ENCODE measurements at places on chromosomes 2 and 18. TPM values are rescaled to one million over a fixed set of nuclear protein-coding genes. Genes with fewer than 3 reads are reported as not detected.

Gene RIF1
- total RNA-seq: 23.0 TPM

Gene PDE11A
- total RNA-seq: not detected

Gene TBC1D8
- total RNA-seq: 29.6 TPM

Gene CPO
- total RNA-seq: not detected

GRCh38 chr2:237316339-237316738, 97.6 kb downstream of the COL6A3 start:
- H3K4me1 ChIP-seq: peaks cover 18% of the 10 kb centered on the region
- no peaks in the 10 kb centered on the region for H3K27me3 ChIP-seq
- no peak overlapping the region for H3K4me3 ChIP-seq
- no peak for DNase-seq
- H3K36me3 ChIP-seq: no peaks in the 10 kb centered on the region

- peaks cover 22% of the 10 kb centered on the region for H3K4me1 ChIP-seq
- peak overlapping the region; percentile 80 for H3K27ac ChIP-seq
- no peak for DNase-seq
These were observed 176.4 kb downstream of the AGAP1 start for GRCh38 chr2:235669983-235670962.

- H3K27ac ChIP-seq: no peak overlapping the region
- DNase-seq: no peak
- peaks cover 4% of the 10 kb centered on the region for H3K4me1 ChIP-seq
- H3K4me3 ChIP-seq: no peak overlapping the region
These were observed 17.2 kb downstream of the IFIH1 start for GRCh38 chr2:162301151-162301804.

GRCh38 chr18:26709897-26710296, 155.6 kb downstream of the AQP4 start:
- H3K36me3 ChIP-seq: no peaks in the 10 kb centered on the region
- H3K27ac ChIP-seq: no peak overlapping the region
- no peak for DNase-seq
- no peaks in the 10 kb centered on the region for H3K27me3 ChIP-seq

- no peak for DNase-seq
- H3K4me1 ChIP-seq: no peaks in the 10 kb centered on the region
- no peak overlapping the region for H3K27ac ChIP-seq
- H3K36me3 ChIP-seq: no peaks in the 10 kb centered on the region
- no peaks in the 10 kb centered on the region for H3K27me3 ChIP-seq
These were observed 188.9 kb downstream of the LDLRAD4 start for GRCh38 chr18:13407484-13407883.

GRCh38 chr2:17708501-17708900, 45.1 kb downstream of the SMC6 start:
- no peak overlapping the region for H3K4me3 ChIP-seq
- no peaks in the 10 kb centered on the region for H3K4me1 ChIP-seq
- no peak overlapping the region for H3K27ac ChIP-seq
- peaks cover 98% of the 10 kb centered on the region for H3K36me3 ChIP-seq
- H3K27me3 ChIP-seq: no peaks in the 10 kb centered on the region

- peaks cover 32% of the 10 kb centered on the region for H3K4me1 ChIP-seq
- H3K27ac ChIP-seq: peak within 1 kb of the TSS; percentile 61
- H3K36me3 ChIP-seq: no peaks in the 10 kb centered on the region
- H3K27me3 ChIP-seq: no peaks in the 10 kb centered on the region
- H3K4me3 ChIP-seq: peak within 1 kb of the TSS; percentile 56
These were observed at the start of gene SP5 for GRCh38 chr2:170715062-170715931. SP5 (plus strand) TSS chr2:170715337; CDS start chr2:170715513, 176 bp downstream.

DNA sequence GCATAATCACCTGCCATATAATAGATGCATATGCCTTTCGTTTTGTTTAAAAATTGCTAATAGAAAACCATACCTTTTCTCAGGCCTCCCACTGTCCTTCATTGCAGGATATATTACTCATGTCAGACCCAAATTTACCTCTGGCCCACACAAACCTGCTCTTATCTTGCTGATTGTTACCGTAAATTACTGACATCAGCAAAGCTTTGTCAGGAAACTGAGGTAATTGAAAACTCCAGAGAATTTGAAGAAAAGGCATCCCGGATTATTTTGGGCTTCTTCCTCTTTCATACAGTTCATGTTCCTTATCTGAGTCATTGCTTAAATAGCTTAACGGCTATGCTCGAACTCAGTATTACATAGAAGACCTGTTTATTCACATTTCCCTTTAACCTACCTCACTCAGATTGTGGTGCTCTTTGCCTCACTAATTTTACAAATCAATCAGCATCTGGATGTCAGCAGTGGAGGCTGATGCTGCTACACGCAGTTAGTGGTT, 145.7 kb downstream of the ZEB2 start:
- H3K27me3 ChIP-seq: no peaks in the 10 kb centered on the region
- H3K4me3 ChIP-seq: no peak overlapping the region
- H3K4me1 ChIP-seq: no peaks in the 10 kb centered on the region
- no peak for DNase-seq
- no peaks in the 10 kb centered on the region for H3K36me3 ChIP-seq

GRCh38 chr2:44743473-44743872, 198.0 kb upstream of the SIX3 start:
- no peak overlapping the region for H3K27ac ChIP-seq
- H3K4me1 ChIP-seq: no peaks in the 10 kb centered on the region
- H3K36me3 ChIP-seq: no peaks in the 10 kb centered on the region
- H3K4me3 ChIP-seq: no peak overlapping the region

DNA sequence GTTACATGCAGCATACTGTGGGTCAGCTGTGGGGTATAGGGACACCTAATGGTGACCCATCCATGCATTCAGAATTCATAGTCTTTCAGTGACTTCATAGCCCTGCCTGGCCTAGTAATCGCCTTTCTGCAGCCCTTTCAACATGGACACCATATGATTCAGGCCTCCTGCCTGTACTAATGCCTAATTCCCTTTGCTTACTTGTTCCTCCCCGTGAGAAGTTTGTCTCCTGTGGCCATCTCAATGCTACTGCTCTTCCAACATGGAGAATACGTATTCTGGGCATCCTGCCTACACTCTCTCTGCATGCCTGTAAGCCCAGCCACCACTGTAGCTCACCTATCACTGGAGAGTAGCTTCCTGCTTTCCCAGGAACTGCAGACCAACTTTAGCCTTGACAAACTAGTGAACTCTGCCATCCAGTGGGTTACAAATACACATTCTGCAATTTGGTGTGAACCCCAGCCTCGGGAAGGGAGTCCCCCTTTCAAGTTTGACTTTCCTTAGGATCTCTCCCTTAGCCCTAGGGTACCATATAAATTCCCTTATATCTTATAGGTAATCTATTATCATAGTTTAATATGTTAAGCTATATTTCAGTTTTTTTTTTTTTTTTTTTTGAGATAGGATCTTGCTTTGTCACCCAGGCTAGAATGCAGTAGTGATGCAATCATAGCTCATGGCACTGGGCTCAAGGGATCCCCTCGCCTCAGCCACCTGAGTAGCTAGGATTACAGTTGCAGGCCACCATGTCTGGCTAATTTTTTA, 22.3 kb downstream of the M1AP start:
- H3K4me1 ChIP-seq: no peaks in the 10 kb centered on the region
- no peak overlapping the region for H3K4me3 ChIP-seq
- peaks cover 44% of the 10 kb centered on the region for H3K27me3 ChIP-seq

GRCh38 chr2:12211326-12212175, 465.1 kb downstream of the LPIN1 start:
- no peak overlapping the region for H3K4me3 ChIP-seq
- H3K27ac ChIP-seq: no peak overlapping the region
- H3K4me1 ChIP-seq: no peaks in the 10 kb centered on the region
- no peaks in the 10 kb centered on the region for H3K27me3 ChIP-seq
- H3K36me3 ChIP-seq: no peaks in the 10 kb centered on the region
